ENCODE measurements at places on chromosomes 1 and 21.

GRCh38 chr21:34360488-34361241 lies 3.1 kb upstream of the KCNE2 start:
- no peak for DNase-seq

- DNase-seq, result peak; percentile 19
These were observed 595 bp downstream of the RNF2 start for GRCh38 chr1:185045814-185046492.

- no peak for DNase-seq
These were observed 182.1 kb upstream of the LMO4 start for GRCh38 chr1:87146538-87146937.

- peak; percentile 70 for DNase-seq
These were observed 991 bp downstream of the SELENBP1 start for GRCh38 chr1:151371370-151372057.

DNA sequence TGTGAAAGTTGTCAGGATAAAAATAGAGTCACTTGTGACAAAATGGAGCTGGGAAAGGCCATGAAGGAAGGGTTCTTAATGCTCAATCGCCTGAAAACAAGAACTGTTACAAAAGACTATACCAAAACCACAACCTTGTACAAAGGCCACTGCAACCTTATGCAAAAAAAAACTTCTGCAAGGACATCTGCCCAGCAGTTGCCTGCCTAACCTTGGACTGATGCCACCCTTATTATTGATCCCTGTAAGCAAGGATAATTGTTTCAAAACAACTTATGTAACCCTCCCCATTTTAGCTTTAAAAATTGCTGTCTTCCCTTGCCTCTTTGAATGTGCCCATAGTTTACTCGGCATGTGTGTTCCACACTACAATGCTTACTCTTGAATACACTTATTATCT lies 5.7 kb downstream of the ALG14 start:
- DNase-seq, result peak; percentile 4

- peak; percentile 21 for DNase-seq
These were observed 7.7 kb upstream of the ZNF669 start for GRCh38 chr1:247111700-247112478.

DNA sequence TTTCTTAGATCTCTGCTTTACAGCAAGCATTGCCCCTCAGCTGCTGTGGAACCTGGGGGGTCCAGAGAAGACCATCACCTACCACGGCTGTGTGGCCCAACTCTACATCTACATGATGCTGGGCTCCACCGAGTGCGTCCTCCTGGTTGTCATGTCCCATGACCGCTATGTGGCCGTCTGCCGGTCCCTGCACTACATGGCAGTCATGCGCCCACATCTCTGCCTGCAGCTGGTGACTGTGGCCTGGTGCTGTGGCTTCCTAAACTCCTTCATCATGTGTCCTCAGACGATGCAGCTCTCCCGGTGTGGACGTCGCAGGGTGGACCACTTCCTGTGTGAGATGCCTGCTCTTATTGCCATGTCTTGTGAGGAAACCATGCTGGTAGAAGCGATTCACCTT lies 33.4 kb upstream of the OR2B11 start:
- DNase-seq, result no peak

GRCh38 chr1:91527266-91527765 lies 26.7 kb downstream of the CDC7 start:
- no peak for DNase-seq

- no peak for DNase-seq
These were observed 17.8 kb upstream of the SLC16A1 start for GRCh38 chr1:112973788-112974187.

GRCh38 chr1:5286244-5286643 lies 631.8 kb downstream of the AJAP1 start:
- DNase-seq, result no peak

GRCh38 chr1:16605213-16605525 lies 8.2 kb downstream of the NBPF1 start:
- DNase-seq, result no peak

GRCh38 chr1:163444665-163445064 lies 122.9 kb downstream of the NUF2 start:
- DNase-seq, result no peak

DNA sequence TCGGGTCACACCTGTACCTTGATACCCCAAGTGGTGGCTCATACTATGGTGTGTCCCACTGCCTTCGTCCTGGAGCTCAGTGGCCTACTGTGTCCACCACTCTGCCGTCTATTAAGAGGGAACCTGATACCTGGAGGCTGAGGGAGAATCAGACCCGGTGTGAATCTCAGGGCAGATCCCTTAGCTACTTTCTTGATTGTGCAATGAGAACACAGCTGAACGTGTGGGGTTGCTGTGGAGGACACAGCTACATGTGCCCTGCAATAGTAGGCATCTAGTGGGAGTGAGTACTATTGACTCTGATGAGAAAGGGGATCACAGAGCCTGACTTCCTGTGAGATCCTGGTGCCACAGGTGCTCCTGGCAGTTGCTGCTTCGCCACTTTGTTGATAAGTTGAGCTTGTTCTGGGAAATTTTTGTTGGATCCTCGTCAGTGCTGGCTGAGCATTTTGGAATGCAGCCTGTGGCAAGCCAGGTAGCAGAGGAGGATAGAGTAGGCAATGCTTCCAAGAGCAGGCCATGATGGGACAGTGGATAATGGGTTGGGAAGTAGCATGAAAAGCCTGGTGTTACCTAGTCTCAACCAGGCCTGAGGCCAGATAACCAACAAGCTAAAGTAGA lies 28.2 kb upstream of the MPZL1 start:
- no peak for DNase-seq

GRCh38 chr1:7046314-7046713 lies 261.1 kb downstream of the CAMTA1 start:
- DNase-seq, result peak; percentile 34

DNA sequence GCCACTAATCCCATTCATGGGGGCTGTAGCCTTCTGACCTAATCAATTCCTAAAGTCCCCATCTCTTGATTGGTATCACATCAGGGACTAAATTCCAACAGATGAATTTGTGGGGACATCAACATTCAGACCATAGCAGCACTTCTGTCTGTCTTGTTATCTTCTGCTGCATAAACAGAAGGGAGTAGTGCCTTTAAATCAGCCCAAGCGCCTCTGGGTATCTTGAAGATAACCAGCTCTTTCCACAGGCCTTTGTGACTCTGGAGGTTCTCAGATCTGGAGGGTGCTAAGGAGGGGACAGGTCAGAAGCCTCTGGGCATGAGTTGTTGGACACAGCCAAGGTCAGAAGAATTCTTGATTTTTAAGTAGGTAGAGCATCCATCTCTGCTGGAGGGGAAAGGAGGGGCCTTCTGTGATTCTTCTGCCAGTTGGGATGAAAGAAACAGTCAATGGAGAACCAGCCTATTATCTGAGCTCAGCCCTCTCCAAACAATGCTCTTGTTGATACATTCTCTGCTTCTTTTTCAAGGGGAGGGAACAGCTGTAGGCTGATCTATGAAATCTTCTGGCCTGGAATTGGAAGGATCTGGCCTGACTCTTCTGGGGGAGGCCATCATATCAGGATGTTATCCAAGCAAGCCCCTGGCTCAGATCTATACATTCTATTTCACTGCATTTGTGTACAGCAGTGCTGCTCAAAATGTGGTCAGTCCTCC lies 31.3 kb upstream of the LRIG2 start:
- DNase-seq, result no peak

DNA sequence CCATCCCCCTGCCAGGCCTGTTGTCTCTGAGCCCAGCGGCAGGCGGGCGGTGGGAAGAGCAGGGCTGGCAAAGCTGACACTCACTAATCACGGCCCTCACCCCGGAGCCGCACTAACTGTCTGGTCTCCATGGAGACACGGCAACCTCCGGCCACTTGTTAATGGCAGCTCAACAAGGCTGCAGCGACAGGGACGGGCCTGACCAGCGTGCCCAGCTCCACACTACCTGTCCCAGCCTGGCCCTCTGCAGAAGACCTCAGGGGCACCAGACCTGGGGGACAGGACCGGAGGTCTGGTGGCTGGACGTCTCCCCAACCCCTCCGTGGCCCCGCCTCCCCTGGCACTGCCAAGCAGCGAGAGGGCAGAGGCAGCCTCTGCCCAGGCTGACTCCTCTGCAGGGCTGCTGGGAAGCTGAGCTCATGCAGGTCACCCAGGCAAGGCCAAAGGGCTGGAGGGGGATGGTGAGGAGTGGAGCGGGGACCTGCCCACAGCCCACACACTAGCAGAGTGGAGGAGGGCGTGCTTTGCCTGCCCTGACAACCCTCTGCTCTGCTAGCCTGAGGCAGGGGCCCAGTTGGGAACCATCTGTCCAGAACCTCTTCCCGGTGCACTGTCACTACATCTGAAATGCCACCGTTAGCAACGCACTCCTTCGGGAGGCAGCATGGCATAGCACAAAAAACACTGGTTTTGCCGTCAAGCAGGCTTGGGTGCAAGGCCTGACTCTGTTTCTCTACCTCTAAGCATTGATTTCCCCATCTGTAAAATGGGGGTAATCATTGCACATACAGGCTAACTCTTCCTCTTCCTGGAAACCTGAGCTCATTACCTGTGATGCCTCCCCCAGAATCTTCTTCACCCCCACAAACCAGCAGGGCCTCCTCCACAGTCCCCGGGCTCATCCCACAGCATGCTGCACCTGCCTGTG lies 29.6 kb upstream of the WASF2 start:
- peak; percentile 82 for DNase-seq

DNA sequence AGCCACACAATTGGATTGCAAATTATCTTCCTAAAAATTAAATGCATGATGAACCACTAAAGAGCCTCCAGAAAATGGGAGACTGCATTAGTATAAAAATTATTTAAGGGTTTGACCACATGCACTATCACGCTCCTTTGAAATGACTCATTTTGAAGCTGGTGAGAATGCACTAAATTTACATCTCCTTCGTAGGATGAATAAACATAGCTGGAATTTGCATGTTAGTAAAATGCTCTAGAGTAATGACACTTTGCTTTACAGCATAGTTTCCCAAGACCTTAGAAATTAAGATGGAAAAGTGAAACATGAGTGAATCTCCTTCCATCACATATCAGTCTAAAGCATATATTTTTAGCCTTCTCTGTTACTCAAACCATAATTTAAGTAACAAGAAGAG lies 2.4 kb downstream of the PLPPR4 start:
- no peak for DNase-seq

- DNase-seq, result peak; percentile 8
These were observed 187.3 kb downstream of the SLC44A5 start for GRCh38 chr1:75423616-75424015.

DNA sequence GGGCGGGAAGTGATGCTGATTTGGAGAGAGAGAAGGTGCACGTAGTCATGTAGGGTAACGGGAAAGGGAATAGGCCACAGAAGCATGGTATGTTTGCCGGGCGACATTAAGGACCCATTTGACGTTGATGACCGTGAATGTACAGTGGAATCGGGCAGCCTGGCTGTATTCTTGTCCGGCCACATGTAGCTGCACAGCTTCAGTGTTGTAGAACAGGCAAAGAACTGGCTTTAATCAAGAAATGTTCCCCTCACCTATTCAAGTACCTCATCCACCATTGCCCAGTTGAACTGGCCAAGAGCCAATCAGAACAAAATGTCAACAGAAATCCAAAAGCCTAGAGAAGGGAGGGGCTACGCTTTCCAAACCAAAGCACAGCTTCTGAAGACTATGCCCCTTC lies 104.8 kb downstream of the DHRS3 start:
- DNase-seq, result peak; percentile 1

DNA sequence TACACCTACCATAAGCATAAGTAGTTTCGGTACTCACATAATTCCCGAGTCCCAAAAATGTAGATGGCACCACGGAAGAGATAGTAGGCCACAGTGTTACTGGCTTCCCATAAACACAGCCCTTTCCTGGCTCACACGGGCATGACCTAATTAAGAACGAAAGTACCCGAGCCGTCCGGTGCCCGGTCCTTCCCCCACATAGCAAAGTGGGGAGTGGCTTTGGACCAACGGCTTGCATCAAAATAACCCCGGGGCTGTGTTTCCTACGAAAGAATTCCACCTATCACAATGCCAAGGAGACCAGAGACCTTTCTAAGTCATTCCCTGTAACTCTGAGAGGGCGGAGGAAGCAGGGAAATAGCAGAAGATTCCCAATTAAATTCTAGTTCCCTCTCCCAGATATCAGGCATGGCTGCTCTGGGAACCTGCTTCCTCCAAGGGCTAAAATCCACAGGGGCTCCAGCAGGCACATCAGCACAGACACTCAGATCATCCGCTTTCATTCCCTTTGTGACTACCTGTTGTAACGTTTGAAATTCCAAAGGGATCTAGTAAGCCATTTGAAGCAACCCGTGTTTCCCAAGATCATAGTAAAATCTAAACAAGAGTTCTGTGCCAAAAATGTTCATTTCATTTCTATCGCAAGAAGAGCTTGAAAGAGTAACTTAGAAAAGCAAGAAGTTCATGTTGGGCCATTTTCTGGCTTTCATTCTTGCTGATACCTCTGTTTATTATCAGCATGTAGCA lies at the start of gene TMPRSS3:
Gene TMPRSS3, minus strand, starts transcription at position 148 of the 747 bp plus-strand sequence. CDS start 635 bp downstream, outside the sequence.
- DNase-seq, result no peak

DNA sequence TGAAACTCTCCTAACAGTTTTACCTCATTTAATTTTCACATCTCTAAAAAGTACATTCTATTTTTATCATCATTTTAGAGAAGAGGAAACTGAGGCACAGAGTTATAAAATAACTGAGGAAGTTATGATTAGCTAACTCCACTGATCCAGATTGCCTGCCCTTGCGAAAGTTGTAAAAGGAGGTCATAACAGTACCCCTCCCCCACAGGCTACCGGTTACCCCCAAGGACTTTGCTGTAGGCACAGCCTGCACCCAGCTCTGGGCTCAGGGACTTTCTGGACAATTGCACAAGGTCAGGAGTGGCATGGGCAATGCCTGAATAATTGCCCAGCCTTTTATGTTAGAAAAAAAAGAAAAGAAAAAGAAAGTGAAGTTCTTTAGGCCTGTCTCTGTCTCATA lies 22.7 kb downstream of the PIGM start:
- DNase-seq, result no peak

GRCh38 chr1:102838016-102838415 lies 270.3 kb downstream of the COL11A1 start:
- no peak for DNase-seq

DNA sequence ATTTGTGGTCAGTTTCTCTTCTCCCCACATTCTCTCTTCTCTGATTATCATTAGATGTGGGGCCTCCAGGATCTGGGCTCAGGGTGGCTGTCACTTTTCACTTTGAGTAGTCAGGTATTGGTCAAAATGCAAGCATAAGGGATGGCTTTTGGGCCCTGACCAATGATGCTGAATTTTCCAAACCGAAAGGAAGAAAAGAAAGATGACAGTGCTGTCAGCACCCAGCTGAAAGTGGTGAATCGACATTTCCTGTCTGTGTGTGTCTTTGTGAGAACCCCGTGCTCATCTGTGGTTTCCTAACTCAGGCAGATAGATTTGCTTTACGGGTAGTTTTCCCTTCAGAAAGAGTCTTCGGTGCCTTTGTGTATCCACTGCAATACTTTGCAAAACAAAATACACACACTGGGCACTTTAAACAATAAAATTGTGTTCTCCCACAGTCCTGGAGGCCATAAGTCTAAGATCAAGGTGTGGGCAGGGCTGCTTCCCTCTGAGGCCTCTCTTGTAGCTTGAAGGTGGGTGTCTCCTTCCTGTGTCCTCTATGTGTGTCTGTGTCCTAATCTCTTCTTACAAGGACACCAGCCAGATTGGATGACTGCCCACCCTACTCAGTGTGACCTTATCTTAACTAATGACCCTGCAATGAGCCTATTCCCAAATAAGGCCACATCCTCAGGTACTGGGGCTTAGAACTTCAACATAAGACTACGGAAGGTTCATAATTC lies 274.8 kb upstream of the AJAP1 start:
- DNase-seq, result no peak
